CD4-positive, alpha-beta T cell treated with Interleukin-15 for 4 hours (primary cell): ENCODE measurements at places on chromosomes 16 and 17.

DNA sequence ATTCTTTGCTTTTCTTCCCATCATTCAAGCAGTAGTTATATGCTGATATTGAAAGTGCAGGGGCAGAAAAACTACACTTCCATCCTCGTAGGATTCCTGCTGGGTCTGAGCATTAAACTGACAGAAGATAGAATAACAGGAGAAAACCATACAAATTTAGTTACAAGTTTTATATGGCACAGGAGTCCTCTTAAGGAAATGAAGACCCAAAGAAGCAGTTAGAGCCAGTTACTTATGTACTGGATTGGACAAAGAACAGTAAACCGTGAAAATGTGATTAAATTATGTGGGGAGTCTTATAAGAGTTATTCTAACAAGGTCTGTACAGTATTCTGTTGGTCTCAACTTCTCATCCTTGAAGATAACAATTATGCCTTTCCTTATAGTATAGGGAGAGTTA lies 81.2 kb upstream of the NSRP1 start:
- no peak for DNase-seq

DNA sequence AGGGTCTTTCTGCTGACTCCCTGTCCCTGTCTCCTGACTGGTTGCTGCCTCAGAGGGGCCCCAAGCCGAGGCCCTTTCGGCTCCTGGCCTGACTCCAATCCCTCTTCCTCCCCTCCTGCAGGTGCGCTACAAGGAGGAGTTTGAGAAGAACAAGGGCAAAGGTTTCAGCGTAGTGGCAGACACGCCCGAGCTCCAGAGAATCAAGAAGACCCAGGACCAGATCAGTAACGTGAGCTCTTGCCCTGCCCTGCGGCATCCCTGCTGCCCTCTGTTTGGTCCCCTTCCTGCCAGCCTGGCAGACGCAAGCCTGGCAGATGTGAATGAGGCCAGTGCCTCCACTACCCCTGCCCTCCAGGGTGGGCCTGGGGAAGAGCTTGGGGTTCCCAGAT lies 27.1 kb upstream of the LASP1NB start:
- DNase-seq: no peak

- DNase-seq: no peak
Measured at GRCh38 chr16:87056551-87056950, 260.6 kb downstream of the C16orf95 start.

DNA sequence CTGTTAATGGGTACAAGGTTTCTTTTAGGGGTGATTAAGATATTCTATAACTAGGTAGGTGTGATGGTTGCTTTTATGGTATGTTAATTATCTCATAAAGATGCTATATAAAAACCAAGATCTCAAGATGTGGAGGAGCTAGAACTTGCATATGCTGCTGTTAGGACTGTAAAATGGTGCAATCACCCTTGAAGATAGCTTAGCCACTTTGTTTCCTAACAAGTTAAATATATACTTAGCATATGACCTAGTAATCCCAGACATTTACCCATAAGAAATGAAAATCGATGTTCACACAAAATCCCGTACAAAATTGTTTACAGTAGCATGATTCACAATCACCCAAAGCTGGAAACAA lies 25.1 kb downstream of the GGA2 start:
- no peak for DNase-seq

DNA sequence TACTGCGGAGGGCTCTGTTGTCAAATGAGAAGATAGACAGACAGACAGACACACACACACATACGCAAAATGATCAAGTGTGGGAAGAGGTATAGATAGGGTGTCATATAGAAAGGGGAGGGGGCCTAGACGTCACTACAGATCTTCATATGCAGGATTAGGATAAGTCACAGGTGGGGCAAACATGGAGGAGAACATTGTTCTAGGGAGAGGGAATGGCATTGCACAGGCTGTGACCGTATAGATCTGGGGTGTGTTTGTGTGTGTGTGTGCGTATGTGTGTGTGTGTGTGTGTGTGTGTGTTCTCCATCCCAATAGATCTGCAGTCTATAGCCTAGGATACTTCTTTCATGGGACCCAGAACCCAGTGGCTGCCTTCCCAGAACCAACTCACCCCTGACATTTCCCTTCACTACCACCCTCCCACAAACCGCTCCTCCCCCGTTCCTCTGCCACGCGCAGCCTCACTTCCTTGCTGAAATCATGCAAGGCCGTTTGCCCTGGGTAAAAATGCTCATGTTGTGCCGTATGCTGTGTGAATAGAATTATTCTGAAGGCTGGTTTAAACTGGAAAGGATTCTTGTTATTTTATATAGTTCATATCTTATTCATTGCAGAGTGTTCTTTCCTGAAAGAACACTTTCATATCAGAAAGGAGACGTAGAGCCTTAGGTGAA lies 50.5 kb upstream of the CCL1 start:
- DNase-seq: no peak

- no peak for DNase-seq
Measured at GRCh38 chr16:85809645-85810044, 10.2 kb downstream of the COX4I1 start.

GRCh38 chr17:66789961-66790437 lies 44.9 kb upstream of the CACNG5 start:
- no peak for DNase-seq

GRCh38 chr16:58038219-58038641 lies 12.7 kb downstream of the MMP15 start:
- DNase-seq: no peak

- no peak for DNase-seq
Measured at GRCh38 chr17:55201308-55201932, 63.3 kb upstream of the HLF start.

- DNase-seq: no peak
Measured at GRCh38 chr17:40104594-40105486, 4.5 kb upstream of the NR1D1 start.

DNA sequence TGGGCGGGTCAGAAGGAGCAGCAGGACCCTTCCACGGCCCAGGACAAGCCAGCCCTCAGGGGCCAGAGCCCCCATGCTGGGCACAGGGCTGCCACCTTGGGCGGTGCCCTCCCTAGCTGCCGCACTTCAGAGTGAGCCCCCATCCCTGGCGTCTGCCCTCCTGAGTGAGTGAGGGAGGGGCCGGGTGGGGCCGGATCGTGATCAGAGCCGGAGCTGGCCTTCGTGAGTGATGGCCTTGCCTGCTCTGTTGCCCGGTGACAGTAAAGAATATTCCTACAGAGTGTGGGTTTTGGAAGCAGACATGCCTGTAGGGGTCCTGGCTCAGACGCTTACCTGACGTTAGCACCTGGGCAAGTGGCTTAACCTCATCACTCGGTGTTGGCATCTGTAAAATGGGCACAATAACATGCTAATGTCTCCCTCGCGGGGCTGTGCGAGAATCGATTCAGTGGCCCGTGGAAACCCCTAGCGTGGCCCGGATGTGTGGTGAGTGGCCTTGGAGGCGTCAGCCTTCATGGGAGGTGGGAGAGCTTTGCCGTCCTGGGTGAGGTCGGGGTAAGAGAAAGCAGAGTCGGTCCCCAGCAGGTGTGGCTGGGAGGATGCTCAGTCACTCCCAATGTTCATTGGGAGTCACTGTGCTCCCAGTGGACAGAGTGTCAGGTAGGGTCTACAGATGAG lies 26.1 kb downstream of the JPH3 start:
- DNase-seq: no peak

GRCh38 chr17:5619088-5619740 lies 34.9 kb upstream of the NLRP1 start:
- DNase-seq: no peak

DNA sequence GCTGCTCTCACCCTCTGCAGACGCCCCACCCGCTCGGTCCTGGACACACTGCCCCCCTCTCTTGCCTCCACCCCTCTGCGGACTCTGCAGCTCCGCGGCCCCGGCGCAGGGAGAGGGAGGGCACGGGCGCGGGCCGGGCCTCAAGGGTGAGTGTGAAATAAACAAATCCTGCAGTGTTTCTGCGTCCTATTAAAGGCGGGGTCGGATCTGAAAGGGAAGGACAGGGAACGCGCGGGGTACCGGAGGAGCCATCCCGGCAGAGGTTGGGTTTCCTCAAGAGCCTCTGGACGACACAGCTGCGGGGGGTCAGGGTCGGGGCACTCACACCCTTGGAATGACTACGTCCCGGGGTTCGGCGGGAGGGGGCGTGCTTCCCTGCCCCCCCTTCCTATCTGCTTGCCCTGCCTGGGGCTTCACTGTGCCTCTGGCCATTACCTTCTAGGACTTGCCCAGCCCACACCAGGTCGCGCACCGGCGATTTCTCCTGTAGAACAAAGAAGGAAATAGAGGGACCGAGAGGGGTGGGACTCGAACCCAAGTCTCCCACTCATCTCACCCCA lies 466 bp upstream of the HSF4 start:
- DNase-seq: no peak

DNA sequence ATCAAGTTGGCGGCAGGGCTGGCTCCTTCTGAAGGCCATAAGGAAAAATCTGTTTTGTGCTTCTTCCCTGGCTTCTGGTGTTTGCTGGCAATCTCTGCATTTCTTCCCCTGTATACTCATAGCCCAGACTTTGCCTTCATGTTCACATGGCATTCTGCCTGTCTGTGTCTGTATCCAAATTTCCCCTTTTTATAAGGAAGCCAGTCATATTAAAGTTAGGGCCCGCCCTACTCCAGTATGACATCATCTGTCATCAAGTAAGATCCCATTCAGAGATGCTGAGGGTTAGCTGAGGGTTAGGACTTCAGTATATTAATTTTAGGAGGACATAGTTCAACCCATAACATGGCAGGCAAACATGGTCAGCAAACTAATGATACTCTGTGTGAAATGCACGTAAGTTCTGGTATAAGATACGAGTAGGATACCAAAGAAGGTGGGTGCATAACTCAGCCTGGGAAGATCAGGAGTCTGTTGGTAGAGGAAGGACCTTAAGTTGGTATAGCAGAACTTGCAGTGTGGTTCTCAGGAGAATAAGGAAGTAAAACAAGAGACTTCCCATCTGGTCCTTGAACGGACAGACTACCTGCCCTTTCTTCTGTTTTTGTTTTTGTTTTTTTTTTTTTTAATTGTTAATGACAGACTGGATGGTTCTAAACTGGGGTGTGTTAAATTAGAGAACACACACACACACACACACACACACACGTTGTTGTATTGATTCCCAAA lies 13.9 kb downstream of the MAP2K6 start:
- no peak for DNase-seq

GRCh38 chr17:66190738-66191592 lies 968 bp downstream of the CEP112 start:
- no peak for DNase-seq

DNA sequence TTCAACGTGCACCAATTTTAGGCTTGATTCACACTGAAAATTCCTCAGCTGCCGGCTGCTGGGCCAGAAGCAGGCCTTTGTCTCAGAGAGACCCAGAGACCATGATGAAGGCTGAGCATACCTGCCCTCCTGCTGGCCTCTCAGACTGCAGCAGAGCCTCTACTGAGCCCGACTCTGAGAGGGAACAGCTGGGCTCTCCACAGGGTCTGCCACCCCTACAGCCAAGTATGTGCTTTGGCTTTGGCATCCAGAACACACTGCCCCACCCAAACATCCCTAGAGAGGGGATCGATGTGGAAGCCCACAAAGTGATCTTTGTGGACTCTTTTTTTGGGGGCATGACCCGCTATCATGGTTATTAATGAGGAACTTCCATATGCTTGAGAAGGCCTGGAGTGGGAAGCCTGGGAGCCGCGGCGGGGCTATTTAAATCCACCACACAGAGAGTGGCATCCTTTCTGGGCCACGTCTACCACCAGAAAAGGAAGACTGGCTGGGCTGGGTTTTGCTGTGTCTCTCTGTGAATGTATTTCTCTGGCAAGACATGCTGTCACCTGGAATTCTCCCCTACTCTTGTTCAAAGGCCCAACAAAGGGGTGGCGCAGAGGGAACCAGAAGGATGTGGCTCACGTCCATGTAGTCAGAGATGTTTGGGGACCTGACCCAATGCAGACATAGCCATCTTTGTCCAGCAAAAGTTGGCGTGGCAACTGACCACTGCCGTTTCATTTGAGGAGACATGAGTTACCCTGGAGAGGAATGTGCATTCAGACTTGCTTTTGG lies 69.3 kb downstream of the GNAO1 start:
- no peak for DNase-seq

DNA sequence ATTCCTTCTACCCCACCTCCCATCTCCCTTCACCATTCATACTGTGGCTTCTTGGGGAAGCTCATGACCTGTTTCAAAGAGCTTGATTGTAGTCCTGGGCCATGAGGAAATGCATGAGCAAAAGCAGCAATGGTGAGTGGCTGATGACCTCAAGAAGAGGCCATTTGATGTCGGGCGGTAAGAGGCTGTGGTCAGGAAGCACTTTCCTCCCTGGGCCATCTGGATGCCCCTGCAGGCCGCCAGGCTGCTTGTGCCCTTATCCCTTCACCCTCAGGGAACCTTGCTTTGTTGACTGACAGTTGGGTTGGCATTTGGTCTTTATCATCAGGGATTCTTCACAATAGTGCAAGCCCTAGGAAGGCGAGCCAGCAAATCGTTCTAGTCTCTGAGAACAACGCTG lies 78.3 kb upstream of the TBX2 start:
- no peak for DNase-seq

- peak; percentile 89 for DNase-seq
Measured at GRCh38 chr16:69726313-69727060, at the start of gene NQO1. NQO1 (minus strand) TSS chr16:69726560; CDS start chr16:69726439, 121 bp downstream.

DNA sequence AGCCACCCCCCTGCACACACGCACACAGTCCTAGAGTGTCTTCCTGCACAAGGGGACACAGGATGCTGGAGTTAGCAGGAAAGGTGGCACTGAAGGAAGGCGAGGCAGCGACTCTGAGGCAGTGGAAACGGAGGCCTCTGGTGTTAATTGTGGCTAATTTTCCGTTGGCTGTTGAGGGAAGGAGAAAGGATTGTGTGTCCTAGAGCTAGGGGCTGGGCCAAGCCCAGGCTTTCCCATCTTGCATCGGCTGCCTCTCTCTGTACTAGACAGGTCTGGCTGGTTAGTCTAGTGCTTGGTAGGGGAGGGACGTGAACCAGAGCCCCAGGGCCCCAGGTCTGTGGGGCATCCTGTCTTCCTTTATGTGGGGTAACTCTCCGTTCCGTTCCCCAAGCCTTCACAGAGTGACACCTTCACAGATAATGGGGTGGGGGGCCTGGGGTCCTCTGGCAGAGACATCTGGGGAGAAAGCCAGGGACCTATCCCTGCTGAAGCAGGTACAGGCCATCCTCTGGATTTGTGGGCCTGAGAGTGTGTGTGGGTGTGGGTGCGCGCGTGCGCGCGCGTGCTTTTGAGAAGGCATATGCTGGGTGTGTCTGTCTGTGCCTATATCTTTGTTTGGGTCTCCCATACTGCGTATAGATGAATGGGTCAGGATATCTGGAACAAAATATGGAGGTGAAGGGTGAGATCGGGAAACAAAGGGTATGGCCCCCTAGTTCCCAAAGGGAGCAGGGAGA lies at the start of gene CHD3:
Gene CHD3, plus strand, starts transcription at position 606 of the 737 bp plus-strand sequence. CDS start 212 bp downstream, outside the sequence.
- peak; percentile 31 for DNase-seq

GRCh38 chr16:75250809-75251279 lies 580 bp downstream of the BCAR1 start:
- no peak for DNase-seq

DNA sequence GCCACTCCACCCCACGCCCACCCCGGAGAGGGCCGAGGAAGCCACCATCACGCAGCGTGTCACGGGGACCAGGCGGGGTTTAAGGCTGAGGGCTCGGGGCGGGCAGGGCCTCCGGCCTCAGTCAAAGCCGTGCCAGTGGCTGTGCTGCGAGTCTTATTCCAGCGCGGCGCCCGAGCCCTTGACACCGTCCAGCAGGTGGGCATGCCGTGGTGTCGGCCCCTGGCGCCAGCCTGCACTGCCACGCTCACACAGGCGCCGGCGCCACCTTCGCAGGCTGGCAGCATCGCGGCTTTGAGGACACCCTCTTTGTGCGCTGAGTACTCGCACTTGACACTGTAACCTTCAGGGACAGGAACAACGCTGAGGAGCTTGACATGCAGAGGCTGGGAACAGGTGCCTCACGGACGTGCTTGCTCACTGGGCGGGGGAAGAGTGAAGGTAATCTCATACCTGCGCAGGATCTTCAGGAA lies 34.0 kb upstream of the ZNF629 start:
- no peak for DNase-seq

GRCh38 chr16:67539271-67539670 lies 10.6 kb downstream of the RIPOR1 start:
- DNase-seq: no peak
